MV-4-11 (cell line): ENCODE measurements at places on chromosomes 6 and 20.

DNA sequence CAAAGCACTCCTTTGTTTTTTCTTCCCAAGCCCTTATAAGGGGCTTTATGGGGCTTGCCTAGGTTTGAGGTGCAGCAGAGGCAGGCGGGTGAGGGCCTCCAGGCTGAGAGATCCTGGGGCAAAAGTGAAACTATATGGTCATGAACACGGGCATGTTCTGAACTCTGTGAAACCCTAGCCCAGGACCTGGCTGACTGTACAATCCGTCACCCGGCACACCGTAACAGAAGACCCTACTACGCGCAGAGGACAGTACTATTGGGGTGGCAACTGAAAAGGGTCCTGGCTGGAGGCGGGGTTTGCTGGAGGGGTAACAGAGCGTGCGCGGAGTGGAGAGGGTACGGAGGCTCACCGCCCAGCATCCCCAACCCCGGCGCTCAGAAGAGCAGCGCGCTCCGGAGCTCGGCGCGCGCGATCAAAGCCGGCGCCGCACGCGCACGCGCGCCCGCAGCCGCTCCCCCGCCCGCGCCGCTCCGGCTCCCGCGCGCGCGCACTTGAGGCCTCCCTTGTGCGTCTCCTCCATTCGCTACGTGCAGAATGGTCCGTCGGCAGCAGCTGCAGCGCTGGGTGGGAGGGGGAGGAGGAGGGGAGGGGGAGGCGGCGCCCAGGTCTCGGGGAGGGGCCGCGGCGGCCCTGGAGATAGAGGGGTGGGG, 54.2 kb downstream of the MRPL14 start:
- no peak for DNase-seq

GRCh38 chr6:42251500-42251899, 33.8 kb upstream of the MRPS10 start:
- DNase-seq = no peak

GRCh38 chr20:20856306-20856705, 143.9 kb upstream of the RALGAPA2 start:
- DNase-seq = peak; percentile 80

- DNase-seq = no peak
Measured at GRCh38 chr6:18513253-18513798, 126.2 kb downstream of the RNF144B start.

GRCh38 chr20:704726-705125, 29.1 kb upstream of the SCRT2 start:
- no peak for DNase-seq

GRCh38 chr6:22432060-22432459, 135.2 kb upstream of the PRL start:
- no peak for DNase-seq

GRCh38 chr6:29679962-29680361, 990 bp downstream of the ZFP57 start:
- DNase-seq = no peak

- peak; percentile 84 for DNase-seq
Measured at GRCh38 chr6:157563611-157564284, 182.8 kb downstream of the ZDHHC14 start.

GRCh38 chr6:123448306-123448884, 188.4 kb downstream of the TRDN start:
- no peak for DNase-seq

DNA sequence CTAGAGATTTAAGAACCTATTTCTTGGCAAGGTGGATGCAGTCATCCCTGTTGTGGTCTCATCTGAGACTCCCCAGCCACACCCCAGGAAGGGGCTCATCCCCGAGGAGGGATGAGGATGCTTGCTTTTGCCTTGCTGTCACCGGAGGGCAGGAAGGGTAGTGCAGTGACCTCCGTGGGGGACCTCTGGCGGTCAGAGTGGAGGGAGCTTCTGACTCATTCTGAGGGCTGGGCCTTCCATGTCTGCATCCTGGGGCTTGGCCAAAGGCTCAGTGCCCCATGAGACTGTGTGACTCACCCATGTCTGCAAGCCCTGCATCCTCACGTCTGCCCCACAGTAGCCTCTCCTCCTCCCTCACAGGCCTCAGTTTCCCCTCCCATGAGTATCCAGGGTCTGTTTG, 38.7 kb downstream of the UQCC2 start:
- DNase-seq = peak; percentile 89

GRCh38 chr20:60491051-60491581, 532.9 kb downstream of the CDH26 start:
- no peak for DNase-seq

- DNase-seq = peak; percentile 34
Measured at GRCh38 chr6:14107711-14108494, 9.7 kb upstream of the CD83 start.

- no peak for DNase-seq
Measured at GRCh38 chr20:53512076-53512475, 81.6 kb downstream of the ZNF217 start.

GRCh38 chr6:87102151-87102621, 7.3 kb upstream of the CGA start:
- DNase-seq = peak; percentile 56

DNA sequence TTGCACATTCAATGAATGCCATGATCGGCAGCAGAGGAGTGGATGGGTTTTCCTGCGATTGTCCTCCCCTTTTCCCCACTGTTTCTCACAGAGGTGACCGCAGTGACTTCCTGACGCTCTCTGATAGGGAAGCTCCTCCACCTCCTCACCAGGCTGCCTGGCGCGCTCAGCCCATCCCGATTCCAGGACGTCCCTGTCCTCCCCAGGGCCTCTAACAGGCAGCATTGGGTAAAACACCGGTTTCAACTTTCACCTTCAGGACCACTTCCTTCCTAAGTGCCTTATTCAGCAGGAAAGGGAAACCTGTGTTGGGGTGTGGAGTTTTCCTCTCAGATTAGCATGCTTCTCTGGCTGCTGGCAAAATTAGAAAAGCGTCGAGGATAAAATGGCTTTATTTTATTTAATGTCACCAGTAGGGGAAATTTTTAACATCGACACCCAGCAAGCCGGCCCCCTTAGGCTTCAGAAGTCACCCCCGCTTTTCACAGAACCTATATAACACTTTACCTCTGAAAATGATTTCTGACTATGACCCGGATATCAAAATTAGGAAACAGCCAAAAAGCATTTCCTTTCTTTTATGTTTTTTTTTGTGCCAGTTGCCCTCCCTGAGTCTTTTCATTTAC, 570.4 kb upstream of the GJE1 start:
- peak; percentile 4 for DNase-seq

DNA sequence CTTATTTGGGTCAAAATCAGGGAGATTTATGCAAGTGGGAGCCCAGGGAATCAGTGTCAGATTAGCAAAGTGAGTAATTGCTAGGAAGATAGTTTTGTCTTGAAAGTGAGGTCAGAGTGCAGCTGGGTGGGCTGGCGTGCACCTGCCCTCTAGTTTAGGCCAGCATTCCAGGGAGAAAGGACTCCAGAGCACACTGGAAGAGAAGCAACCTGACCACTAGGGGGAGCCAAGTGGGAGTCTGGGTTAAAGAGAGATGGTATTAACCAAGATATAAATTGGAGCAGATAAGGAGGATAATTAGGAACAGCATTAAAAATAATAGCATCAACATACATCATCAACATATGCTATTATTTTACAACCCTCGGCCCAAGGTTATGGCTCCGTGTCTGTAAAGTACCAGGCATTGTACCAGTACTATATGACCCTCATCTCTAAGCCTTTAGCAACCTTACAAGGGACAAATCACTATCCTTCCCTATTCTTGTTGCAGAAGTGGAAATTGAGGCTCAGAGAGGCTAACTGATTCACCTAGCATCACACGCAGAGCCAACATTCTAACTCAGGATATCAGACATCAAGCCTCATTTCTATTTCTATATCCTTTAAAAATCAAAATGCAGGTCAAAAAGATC, 57.8 kb downstream of the SLC2A10 start:
- no peak for DNase-seq

- DNase-seq = no peak
Measured at GRCh38 chr6:155157101-155157500, 106.7 kb upstream of the CLDN20 start.

GRCh38 chr6:63802606-63803206, 167.1 kb downstream of the PHF3 start:
- peak; percentile 15 for DNase-seq

DNA sequence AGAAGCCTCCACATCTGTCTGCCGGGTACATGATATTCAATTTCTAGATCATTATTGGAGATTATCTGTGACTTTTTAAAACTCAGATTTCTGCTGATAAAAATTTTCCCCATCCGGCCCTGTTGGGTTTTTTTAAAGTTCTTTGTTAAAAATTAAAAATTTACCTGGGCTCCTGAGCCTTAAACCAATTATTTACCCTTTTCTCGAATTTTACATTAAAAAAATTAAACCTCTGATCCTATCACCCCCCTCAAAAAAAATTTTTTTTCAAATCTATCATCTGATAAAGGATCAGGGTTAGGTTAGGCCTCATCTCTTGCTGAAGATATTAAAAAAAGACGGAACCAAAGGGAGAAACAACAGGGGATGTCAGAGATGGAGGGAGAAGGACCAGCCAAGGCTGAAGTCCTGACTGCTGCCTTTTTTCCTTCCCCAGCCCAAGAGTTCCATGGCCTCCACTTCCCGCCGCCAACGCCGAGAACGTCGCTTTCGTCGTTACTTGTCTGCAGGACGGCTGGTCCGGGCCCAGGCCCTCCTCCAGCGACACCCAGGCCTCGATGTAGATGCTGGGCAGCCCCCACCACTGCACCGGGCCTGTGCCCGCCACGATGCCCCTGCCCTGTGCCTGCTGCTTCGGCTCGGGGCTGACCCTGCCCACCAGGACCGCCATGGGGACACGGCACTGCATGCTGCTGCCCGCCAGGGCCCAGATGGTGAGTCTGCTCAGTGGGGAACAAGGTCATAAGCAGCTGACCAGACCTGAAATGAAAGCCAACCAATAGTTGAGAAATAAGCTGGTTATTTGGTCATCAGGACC, 527 bp downstream of the NFKBIL1 start:
- peak; percentile 23 for DNase-seq

- no peak for DNase-seq
Measured at GRCh38 chr6:48775157-48775556, 664.2 kb upstream of the PTCHD4 start.

- DNase-seq = no peak
Measured at GRCh38 chr6:166301611-166302529, 6.3 kb downstream of the PRR18 start.

DNA sequence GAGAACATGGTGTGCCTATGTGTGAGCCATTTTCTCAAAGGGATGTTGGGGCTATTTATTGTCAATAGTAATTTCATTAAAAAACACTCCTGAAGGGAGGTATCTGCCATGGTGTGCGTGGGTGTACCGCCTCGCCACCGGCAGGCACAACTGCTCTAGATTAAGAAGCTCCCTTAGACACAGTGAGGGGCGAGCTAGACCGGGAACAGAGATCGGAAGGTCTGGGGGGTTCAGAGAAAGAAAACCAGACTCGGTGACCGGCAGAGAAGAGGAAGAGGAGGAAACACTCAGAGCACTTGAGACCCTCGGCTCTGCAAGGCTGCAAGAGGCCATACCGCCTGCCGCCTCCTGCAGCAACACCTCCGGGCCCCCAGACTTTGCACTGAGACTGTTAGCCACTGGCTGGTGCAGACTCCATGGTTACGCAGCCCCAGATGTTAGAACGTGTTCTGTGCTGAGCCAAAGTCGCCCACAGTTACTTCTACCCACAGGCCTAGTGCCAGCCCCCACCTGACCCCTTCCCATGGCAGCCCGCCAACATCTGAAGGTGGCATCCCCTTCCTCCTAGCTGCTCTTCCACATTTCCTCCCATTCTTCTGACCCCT, 18.1 kb downstream of the PXDC1 start:
- no peak for DNase-seq

- no peak for DNase-seq
Measured at GRCh38 chr20:13455713-13456112, 183.0 kb downstream of the TASP1 start.

- no peak for DNase-seq
Measured at GRCh38 chr6:149567194-149567586, 1.0 kb downstream of the GINM1 start.

DNA sequence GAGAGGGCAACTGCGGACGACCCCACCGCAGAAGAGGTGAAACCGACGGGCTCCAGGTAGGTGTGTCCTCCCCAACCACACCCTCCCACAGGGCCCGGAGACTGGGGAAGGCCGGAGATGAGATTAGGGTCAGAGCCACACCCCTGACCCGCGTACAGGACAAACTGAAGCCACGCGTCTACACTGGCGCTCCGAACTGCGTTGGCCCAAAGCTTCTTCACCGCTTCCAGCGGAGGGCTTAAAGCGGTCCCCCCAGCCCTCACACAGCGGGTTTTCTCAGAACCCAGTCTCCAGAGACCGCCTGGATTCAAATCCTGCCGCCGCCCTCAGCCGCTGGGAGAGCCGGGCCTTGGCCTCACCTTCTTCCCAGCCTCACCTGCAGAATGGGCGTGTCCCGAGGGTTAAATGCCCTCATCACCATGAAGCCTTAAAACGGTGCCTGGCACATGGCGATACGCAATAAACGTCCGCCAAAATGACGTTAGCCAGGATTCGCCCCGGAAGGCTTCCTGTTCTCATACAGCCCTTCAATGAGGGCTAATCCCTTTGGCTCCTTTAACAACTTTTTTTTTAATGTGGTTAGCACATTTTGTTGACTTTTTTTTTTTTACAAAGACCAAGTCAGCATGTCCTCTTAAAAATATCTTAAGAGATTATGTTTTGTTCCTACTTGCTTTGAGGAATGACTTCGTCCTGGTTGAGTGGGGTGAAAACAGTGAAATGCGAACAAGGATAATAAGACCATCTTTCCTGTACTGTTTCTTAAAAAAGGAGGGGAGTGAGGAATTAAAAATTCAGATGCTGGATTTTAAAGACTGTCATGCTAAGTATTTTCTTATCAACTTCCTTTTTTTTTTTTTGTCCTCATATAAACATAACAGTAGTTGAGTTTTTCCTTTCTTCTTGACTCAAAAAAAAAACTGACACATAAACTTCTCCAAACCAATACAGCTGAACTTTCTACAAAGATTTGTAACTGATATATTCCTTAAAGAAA, 15.1 kb upstream of the ZNF217 start:
- peak; percentile 60 for DNase-seq

GRCh38 chr20:50266293-50267040, 75.8 kb downstream of the CEBPB start:
- DNase-seq = no peak

DNA sequence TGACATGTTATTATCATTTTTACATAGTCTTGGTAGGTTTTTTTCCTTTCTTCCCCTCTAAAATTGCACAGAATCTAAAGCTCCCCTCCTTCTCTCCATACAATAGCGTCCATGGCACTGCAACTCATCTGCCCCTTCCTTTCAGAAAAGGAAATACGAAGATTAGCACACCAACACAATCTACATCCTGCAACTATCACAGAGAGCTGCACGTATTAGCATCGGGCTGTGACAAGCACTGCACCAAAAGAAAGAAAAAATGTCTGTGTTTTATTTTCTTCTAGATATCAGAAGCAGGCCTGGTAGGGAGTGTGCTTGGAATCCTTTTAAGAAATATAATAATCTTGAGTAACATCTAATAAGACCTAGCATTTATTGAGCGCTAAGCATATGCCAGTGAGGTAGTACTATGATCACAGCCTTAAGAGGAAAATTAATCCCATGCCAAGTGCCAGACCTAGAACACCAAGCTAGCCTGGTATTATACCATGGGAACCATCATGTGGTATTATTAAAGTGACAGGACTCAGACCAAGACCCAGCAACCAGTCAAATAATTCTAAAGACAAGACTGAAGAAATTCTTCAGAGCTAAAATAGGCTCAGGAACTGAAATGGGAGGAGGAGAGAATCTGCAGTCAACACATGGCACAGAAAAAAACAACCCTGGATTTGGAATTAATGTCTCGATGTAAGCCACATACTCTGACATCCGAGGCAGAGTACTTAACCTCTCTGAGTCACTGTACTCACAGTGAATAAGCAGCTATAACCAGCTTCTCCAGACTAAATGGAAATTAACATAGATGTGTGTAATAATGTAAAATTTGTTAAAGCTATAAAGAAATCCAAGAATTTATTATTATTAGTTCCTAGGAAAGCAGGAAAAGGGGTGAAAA, 124.3 kb downstream of the IPCEF1 start:
- peak; percentile 27 for DNase-seq
